Adrenal gland (tissue), 19 donors: ENCODE measurements at places on chromosomes 1 and 21. TPM values are rescaled to one million over a fixed set of nuclear protein-coding genes. Genes with fewer than 3 reads are reported as not detected.
A peak's percentile ranks its signal among the peaks of the same experiment; 100 is the strongest.

DNA sequence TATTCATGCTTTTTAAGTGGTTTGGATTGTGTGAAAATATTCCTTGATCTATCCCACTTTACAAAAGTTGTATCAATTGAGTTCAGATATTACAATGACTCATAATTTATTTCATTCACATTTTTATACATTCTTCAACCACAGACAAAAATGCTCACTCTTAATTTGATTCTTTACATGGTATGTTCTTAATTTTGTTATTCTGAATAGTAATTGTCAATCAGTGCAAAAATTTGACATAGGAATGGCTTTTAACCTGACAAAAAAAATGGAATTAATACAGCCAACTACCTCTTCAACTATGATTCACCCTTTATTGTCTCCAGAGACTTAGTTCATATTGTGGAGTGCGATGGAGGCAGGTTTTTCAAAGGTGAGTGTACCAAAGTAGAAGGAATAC, 1002.4 kb upstream of the ADGRL4 start:
- H3K36me3 ChIP-seq: no peaks in the 10 kb centered on the region
- no peak for DNase-seq
- no peak overlapping the region for H3K27ac ChIP-seq
- H3K4me3 ChIP-seq: no peak overlapping the region
- no peaks in the 10 kb centered on the region for H3K4me1 ChIP-seq

- no peaks in the 10 kb centered on the region for H3K4me1 ChIP-seq
- DNase-seq: peak; percentile 8
- no peaks in the 10 kb centered on the region for H3K27me3 ChIP-seq
- no peak overlapping the region for H3K27ac ChIP-seq
- no peak overlapping the region for H3K4me3 ChIP-seq
These were observed 7.3 kb downstream of the KRTAP10-1 start for GRCh38 chr21:44532712-44533111.

DNA sequence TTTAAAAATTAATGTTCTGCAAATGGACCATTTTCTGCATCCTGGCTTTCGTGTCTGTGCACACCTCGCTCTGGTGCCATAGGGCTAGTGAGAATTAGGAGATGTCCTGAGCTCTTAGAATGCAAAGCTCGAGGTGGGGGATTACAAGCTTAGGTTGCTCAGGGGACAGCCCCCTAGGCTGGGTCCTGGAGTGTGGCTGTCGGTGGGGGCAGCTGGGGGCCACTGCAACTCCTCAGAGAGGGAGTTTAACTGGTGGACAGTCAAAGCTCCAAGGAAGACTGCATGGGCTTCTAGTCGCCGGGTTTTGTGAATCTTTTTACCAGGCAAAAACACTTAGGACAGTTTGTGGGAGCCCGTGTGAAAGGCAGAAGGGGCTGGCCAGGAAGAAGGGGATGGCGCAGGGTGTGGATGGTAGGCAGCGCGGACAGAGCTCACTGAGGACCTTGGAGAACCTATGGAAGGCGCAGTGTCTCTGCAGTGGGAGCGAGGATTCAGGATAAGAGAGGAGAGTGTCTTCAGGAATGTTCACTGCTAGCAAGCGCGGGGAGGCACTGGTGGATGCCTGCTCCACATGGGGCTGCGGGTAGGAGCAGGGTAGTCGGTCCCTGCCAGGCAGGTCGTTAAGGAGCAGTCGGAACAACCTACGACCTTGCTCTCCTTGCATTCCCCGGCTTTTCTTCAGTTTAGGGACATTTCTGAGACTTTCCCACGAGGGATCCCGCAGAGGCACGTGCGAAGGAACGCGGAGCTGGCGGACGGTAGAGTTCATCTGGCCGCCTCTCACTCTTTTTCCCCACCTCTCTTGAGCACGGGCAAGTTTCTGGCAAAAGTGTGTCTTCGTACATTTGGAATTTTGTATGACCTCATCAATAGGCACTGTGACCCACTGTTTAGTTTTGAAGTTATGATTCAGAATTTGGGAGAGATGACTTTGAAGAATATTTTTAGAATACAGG, 12.9 kb upstream of the KCNE1 start:
- H3K27me3 ChIP-seq: no peaks in the 10 kb centered on the region
- H3K36me3 ChIP-seq: peaks cover 19% of the 10 kb centered on the region
- no peak overlapping the region for H3K4me3 ChIP-seq
- H3K27ac ChIP-seq: no peak overlapping the region
- H3K4me1 ChIP-seq: peaks cover 32% of the 10 kb centered on the region
- DNase-seq: no peak

- no peaks in the 10 kb centered on the region for H3K36me3 ChIP-seq
- H3K27ac ChIP-seq: no peak overlapping the region
- no peak for DNase-seq
- H3K4me1 ChIP-seq: no peaks in the 10 kb centered on the region
- H3K27me3 ChIP-seq: no peaks in the 10 kb centered on the region
- no peak overlapping the region for H3K4me3 ChIP-seq
These were observed 2.5 kb downstream of the UBASH3A start for GRCh38 chr21:42406201-42406621.

GRCh38 chr1:6359216-6360116, 34.1 kb downstream of the ACOT7 start:
- DNase-seq: peak; percentile 86
- peak overlapping the region; percentile 83 for H3K27ac ChIP-seq
- no peak overlapping the region for H3K4me3 ChIP-seq
- H3K27me3 ChIP-seq: no peaks in the 10 kb centered on the region

DNA sequence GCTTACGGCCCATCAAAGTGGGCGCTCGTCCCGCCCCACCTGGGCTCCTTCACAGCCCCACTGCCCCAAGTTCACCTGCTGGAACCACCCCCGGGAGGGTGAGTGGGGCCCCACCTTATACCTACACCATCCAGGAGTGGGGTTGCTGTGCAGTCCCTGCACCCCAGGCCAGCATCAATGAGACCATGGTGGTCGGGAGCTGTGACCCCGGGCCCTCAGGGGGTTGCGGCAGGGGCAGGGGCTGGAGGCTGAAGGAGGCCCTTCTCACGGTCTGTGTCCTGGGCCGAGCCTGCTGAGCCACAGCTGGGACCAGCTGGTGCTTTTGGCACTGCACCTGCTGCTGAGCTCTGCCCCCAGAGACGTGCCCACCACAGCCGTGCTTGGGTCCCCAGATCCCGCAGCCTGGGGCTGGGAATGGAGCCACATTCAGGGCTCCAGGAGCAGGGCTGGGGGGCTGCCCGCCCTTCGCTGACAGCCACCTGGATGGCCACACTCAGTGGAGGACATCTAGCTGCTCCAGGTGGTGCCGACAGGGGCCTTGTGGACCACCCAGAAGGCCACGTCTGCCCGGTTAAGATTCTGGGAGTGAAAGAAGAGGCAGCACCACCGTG, 17.4 kb downstream of the ACTRT2 start:
- H3K4me3 ChIP-seq: no peak overlapping the region
- no peak overlapping the region for H3K27ac ChIP-seq
- peaks cover 20% of the 10 kb centered on the region for H3K27me3 ChIP-seq
- DNase-seq: no peak

- no peak overlapping the region for H3K27ac ChIP-seq
- peaks cover 30% of the 10 kb centered on the region for H3K4me1 ChIP-seq
- H3K4me3 ChIP-seq: no peak overlapping the region
- no peak for DNase-seq
These were observed 1.7 kb upstream of the IL6R start for GRCh38 chr1:154403261-154403943.

- H3K27ac ChIP-seq: no peak overlapping the region
- no peaks in the 10 kb centered on the region for H3K36me3 ChIP-seq
- no peak for DNase-seq
- peaks cover 8% of the 10 kb centered on the region for H3K4me1 ChIP-seq
These were observed 210.1 kb downstream of the FGGY start for GRCh38 chr1:59506952-59507351.

- no peak overlapping the region for H3K27ac ChIP-seq
- no peak for DNase-seq
- H3K4me1 ChIP-seq: peaks cover 14% of the 10 kb centered on the region
- no peak overlapping the region for H3K4me3 ChIP-seq
These were observed 62.6 kb upstream of the ACOT11 start for GRCh38 chr1:54485416-54485815.

- no peak overlapping the region for H3K4me3 ChIP-seq
- H3K4me1 ChIP-seq: no peaks in the 10 kb centered on the region
- H3K27me3 ChIP-seq: no peaks in the 10 kb centered on the region
- H3K36me3 ChIP-seq: no peaks in the 10 kb centered on the region
- no peak for DNase-seq
- H3K27ac ChIP-seq: no peak overlapping the region
These were observed 288.8 kb downstream of the GPATCH2 start for GRCh38 chr1:217342105-217342504.

DNA sequence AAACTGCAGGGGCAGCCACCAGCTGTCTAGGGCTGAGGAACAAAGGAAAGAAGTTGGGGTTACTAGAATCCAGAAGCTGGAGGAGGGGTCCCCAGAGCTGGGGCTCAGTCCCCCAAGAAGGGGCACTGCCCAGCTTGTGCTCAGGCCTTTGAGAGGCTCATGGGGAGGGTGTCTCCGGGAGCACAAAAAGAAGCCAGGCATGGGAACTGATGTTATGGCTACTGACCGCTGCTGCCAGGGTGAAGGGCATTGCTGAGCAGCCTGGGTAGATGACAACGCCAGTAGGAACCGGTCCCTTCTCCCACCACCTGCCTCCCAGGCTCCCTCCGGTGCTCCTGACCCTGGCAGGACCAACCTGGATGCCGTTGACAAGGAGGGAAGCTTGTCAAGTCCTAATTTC, 762.5 kb upstream of the TPTE start:
- H3K4me1 ChIP-seq: no peaks in the 10 kb centered on the region
- no peak for DNase-seq
- H3K27me3 ChIP-seq: no peaks in the 10 kb centered on the region
- no peak overlapping the region for H3K4me3 ChIP-seq

GRCh38 chr1:156624814-156625435, 5.7 kb downstream of the HAPLN2 start:
- DNase-seq: peak; percentile 13
- no peak overlapping the region for H3K4me3 ChIP-seq
- H3K36me3 ChIP-seq: no peaks in the 10 kb centered on the region
- no peak overlapping the region for H3K27ac ChIP-seq
- peaks cover 39% of the 10 kb centered on the region for H3K27me3 ChIP-seq

- no peaks in the 10 kb centered on the region for H3K36me3 ChIP-seq
- no peak for DNase-seq
- no peak overlapping the region for H3K4me3 ChIP-seq
- no peak overlapping the region for H3K27ac ChIP-seq
These were observed 61.8 kb upstream of the DISP3 start for GRCh38 chr1:11417162-11417561.

Gene LENEP
- total RNA-seq: not detected

Gene CYP4A11
- not detected for total RNA-seq

Gene CHRM3
- 0.55 TPM for total RNA-seq

Gene CELA2B
- 1.7 TPM for total RNA-seq

Gene IL12RB2
- total RNA-seq: 2.6 TPM

Gene NMNAT2
- total RNA-seq: 4.1 TPM
